ENCODE measurements at places on chromosomes 5 and 9. TPM values are rescaled to one million over a fixed set of nuclear protein-coding genes. Genes with fewer than 3 reads are reported as not detected.

DNA sequence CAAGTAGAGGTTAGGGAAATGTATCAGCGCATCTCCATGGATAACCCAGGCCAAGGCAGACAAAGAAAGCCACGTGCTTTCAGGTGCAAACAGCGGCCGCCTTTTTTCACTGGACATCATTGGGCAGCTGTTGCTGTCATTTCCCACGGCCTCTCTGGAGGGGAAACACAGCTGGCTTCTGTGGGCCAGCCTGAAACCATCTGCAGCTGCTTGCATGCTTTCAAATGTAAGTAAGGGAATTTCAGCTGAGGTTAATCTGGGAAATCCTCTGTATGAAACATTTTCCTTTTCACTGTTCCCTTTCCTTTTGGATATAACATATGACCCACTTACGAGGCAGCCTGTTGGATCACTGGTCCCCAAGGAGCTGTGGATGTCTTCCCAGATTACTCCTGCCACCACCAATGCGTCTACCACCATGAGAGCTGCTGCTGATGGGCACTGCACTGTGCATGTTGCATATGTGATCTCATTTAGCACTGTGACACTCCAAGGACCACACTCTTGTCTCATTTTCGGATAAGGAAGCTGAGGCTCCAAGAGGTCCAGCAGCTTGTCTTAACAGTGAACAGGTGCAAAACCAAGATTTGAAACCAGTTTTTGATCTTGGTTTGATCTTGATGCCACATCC lies 106.3 kb downstream of the C9orf152 start:
- H3K27me3 ChIP-seq, result no peaks in the 10 kb centered on the region
- peaks cover 78% of the 10 kb centered on the region for H3K4me1 ChIP-seq
- H3K27ac ChIP-seq, result no peak overlapping the region

GRCh38 chr5:136810261-136810801 lies 445.0 kb upstream of the TRPC7 start:
- H3K27me3 ChIP-seq, result no peaks in the 10 kb centered on the region
- H3K36me3 ChIP-seq, result no peaks in the 10 kb centered on the region
- H3K27ac ChIP-seq, result no peak overlapping the region
- no peak overlapping the region for H3K4me3 ChIP-seq
- H3K4me1 ChIP-seq, result no peaks in the 10 kb centered on the region

GRCh38 chr5:67246546-67247268 lies 50.1 kb upstream of the CD180 start:
- H3K4me3 ChIP-seq, result no peak overlapping the region
- no peaks in the 10 kb centered on the region for H3K27me3 ChIP-seq
- no peak for DNase-seq
- H3K4me1 ChIP-seq, result peaks cover 9% of the 10 kb centered on the region
- H3K27ac ChIP-seq, result no peak overlapping the region

DNA sequence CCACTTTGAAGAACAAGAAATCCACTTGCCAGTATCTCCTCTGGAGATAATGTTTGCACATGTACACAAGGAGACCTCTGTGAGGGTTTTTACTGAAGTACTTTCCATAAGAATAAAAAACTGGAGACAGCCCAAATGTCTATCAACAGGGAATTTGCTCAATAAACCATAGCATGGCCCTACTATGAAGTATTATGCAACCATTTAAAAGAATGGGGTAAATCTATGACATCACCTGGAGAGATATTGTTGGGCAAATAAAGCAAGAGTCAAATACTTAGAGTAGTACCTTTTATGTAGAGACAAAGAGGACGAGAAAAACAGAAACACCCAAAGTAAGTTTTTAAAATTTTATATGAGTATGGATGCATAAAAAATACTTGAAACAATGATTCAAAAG lies 23.9 kb upstream of the MVB12B start:
- no peak overlapping the region for H3K27ac ChIP-seq
- H3K4me1 ChIP-seq, result no peaks in the 10 kb centered on the region
- no peaks in the 10 kb centered on the region for H3K27me3 ChIP-seq
- no peak overlapping the region for H3K4me3 ChIP-seq

DNA sequence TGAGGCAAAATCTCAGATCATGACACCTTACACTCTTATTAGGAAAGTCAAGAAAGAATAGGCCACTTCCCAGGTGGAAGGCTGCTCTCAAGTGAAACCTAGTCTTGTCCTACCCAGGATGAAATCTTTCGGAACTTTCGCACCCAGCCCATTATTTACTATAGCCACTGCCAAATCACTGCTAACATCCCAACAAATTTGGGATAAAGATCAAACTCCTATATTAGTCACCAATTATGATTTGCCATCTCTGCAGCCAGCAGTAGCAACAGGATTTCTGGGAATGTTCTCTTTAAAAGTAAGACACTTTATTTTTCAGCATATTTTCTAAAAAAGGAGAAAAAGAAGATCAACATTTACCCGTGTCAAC lies 224.6 kb downstream of the GAS1 start:
- H3K27ac ChIP-seq, result no peak overlapping the region
- H3K36me3 ChIP-seq, result no peaks in the 10 kb centered on the region
- no peak overlapping the region for H3K4me3 ChIP-seq
- H3K4me1 ChIP-seq, result peaks cover 28% of the 10 kb centered on the region
- DNase-seq, result no peak

DNA sequence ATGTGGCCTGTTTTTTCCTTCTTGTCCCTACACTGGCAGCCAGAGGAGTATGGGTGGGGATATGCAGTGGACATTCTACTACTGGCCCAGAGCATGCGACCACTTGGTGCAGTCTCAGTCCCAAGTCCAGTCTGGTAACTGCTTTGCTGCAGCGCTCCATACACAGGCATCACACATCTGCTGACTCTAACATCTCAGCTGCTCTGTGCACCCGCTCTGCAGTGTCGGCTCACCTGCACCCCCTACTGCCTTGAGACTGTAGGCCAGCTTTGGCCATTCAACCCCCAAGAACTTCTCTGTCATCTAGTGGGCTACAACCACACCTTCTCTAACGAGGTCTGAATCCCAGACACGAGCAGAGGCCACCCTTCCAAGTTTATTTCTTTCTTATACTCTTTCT lies 46.4 kb upstream of the SLCO6A1 start:
- H3K36me3 ChIP-seq, result no peaks in the 10 kb centered on the region
- H3K27ac ChIP-seq, result no peak overlapping the region
- DNase-seq, result peak; percentile 75
- no peaks in the 10 kb centered on the region for H3K27me3 ChIP-seq
- no peak overlapping the region for H3K4me3 ChIP-seq

GRCh38 chr9:131657940-131658339 lies 81.9 kb downstream of the RAPGEF1 start:
- H3K4me1 ChIP-seq, result peaks cover 72% of the 10 kb centered on the region
- no peak for DNase-seq
- H3K27ac ChIP-seq, result peak overlapping the region; percentile 19
- no peaks in the 10 kb centered on the region for H3K36me3 ChIP-seq

- DNase-seq, result no peak
- H3K36me3 ChIP-seq, result no peaks in the 10 kb centered on the region
- peaks cover 29% of the 10 kb centered on the region for H3K4me1 ChIP-seq
- no peak overlapping the region for H3K4me3 ChIP-seq
- no peak overlapping the region for H3K27ac ChIP-seq
Observed at GRCh38 chr9:134321531-134321930, 4.7 kb upstream of the RXRA start.

DNA sequence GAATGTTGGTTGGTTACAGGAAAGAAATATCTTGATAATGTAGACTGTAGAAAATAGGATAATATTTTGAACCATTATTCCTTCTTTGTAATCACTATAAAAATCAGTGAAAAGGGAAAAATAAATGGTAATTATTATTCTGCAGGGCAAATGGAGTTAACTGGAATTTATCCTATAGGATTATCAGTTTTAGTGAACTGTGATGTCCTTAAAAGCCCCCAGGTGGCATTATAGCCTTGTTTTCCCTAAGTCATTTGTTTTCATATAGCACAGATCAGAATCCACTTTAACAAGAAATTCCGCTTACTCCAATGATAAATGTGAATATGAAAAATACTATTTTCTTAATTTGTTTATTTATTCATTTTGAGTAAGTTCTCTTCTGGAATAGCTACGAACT lies 26.2 kb upstream of the WDR41 start:
- H3K4me3 ChIP-seq, result no peak overlapping the region
- peaks cover 10% of the 10 kb centered on the region for H3K27me3 ChIP-seq
- H3K36me3 ChIP-seq, result no peaks in the 10 kb centered on the region
- no peak for DNase-seq

DNA sequence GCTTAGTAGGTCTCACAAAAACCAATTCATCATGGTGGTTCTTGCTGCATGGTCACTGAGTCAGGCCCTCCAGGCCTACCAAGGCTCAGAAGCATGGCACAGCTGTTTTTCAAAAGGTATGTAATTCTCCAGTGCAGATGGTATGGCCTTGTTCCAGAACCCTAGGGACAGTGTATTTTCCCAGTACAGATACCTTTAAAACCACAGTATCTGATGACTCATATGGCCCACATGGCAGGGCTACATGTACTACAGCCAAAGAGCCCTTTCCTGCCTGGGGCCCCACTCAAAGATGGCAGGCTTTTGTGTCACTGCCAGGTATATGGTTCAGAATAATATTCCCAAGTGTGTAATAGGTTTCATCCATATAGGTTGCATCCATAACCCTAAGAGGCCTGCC lies 16.5 kb downstream of the CSF2 start:
- H3K36me3 ChIP-seq, result no peaks in the 10 kb centered on the region
- DNase-seq, result no peak
- no peaks in the 10 kb centered on the region for H3K4me1 ChIP-seq
- H3K27ac ChIP-seq, result no peak overlapping the region
- H3K27me3 ChIP-seq, result no peaks in the 10 kb centered on the region

DNA sequence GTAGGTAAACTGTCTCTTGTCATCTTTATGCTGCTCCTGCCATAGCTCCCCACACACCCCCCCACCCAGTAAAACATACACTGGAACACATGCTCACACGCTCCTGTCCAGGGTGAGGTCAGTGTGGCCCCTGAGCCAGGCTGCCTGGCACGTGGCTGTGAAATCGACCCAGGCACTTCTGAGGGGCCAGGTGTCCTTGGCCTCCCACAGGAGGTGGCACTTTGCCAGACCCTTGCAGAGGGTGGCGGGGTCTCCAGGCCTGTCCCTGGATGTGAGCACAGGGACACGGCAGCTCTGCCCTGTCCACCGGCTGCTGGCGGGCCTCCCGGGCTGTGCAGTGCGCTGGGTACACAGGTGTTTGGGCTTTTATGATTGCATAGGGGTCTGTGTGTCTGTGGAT lies 10.0 kb upstream of the CRB2 start:
- H3K36me3 ChIP-seq, result no peaks in the 10 kb centered on the region
- H3K4me1 ChIP-seq, result peaks cover 3% of the 10 kb centered on the region
- no peaks in the 10 kb centered on the region for H3K27me3 ChIP-seq
- no peak overlapping the region for H3K27ac ChIP-seq
- no peak for DNase-seq

DNA sequence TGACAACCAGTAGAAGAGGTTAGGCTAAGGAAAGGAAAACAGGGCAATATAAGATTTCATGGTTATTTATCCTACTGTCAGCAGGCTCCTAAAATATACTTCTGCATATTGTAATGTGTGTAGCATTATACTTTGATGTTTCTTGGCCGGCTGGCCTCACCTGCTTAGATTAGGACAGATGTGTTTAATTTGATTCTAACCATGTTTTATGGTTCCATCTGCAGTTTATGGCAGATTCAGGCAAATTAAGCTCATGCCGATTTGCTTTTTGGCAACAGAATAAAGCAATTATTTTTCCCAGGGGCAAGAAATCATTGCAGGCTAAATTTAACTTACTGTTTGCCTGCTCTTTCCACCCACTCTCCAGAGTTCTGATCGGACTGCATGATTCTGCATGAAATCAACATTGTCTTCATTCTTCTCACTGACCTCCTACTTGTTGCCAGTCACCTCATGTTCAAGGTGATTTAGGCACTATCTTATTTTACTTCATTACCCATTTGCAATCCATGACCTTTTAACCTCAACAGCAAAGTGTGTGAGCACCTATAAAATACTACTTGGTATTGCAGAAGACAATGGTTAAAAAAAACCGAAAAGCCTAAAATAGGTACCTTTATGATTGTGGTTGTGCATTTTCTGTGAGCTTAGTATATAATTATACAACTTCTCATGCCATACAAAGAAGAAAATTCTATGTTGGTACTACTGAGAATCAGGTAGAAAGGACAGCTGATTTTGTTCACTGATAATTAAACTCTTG lies 125.2 kb downstream of the EDIL3 start:
- peaks cover 36% of the 10 kb centered on the region for H3K4me1 ChIP-seq
- H3K27me3 ChIP-seq, result peaks cover 11% of the 10 kb centered on the region
- H3K27ac ChIP-seq, result peak overlapping the region; percentile 4
- peaks cover 3% of the 10 kb centered on the region for H3K36me3 ChIP-seq
- no peak overlapping the region for H3K4me3 ChIP-seq
- no peak for DNase-seq

GRCh38 chr5:135230251-135230925 lies 168.6 kb downstream of the MACROH2A1 start:
- H3K27ac ChIP-seq, result no peak overlapping the region
- no peak overlapping the region for H3K4me3 ChIP-seq
- H3K27me3 ChIP-seq, result peaks cover 4% of the 10 kb centered on the region
- no peaks in the 10 kb centered on the region for H3K36me3 ChIP-seq

DNA sequence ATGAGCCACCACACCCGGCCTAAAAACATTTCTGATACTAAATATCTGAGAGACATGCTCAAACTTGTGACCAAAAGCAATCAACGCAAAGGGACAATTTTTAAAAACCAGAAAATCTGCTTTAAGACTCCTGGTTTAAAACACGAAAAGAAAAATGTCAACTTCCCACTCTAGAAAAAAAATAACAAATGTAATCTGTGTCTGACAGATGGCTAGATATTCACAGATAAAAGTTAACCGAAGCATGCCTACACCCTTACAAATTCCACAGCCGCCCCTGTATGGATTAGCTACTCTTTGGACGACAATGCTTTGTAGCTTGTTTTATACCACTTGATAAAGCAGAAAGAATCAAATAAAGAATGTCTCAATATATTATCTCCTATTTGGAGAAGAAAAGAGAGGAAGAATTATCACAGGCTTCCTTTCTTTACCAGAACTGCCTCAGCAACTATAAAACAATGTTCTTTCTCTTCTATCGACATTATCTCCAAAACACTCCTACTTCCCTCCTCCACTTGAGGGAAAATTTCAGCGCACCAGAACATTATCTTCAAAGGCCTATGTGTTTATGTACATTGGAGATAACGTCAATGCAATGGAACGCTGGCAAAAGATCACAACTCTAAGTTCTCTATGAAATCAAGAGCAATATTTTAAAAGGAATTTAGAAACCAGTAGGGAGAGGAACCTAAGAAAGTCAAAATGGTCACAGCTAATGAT lies 26.2 kb downstream of the CEMIP2 start:
- H3K36me3 ChIP-seq, result peaks cover 58% of the 10 kb centered on the region
- H3K27ac ChIP-seq, result peak overlapping the region; percentile 48
- DNase-seq, result no peak
- H3K27me3 ChIP-seq, result no peaks in the 10 kb centered on the region
- no peak overlapping the region for H3K4me3 ChIP-seq
- H3K4me1 ChIP-seq, result peaks cover 35% of the 10 kb centered on the region

GRCh38 chr9:93132946-93133680 lies 938 bp downstream of the NINJ1 start:
- H3K27me3 ChIP-seq, result peaks cover 20% of the 10 kb centered on the region
- no peak for DNase-seq
- H3K4me3 ChIP-seq, result peak overlapping the region; percentile 79

OBP2B gene
- not detected for total RNA-seq

DBH gene
- total RNA-seq, result 0.24 TPM

PCDHGB7 gene
- total RNA-seq, result 10.7 TPM

OSMR gene
- total RNA-seq, result 2.5 TPM

HTR4 gene
- not detected for total RNA-seq

SOHLH1 gene
- not detected for total RNA-seq

FOXD4L3 gene
- not detected for total RNA-seq

FYB1 gene
- 0.52 TPM for total RNA-seq

MAMDC2 gene
- 6.0 TPM for total RNA-seq

SLC45A2 gene
- total RNA-seq, result not detected
